Stimulated activated CD4-positive, alpha-beta T cell treated with anti-CD3 and anti-CD28 coated beads, Interleukin-15, amount 100 ng/mL, for 1 hour (primary cell): ENCODE measurements at places on chromosomes 13 and 19.

GRCh38 chr19:41796362-41796761 is at the start of gene CEACAM3:
Gene CEACAM3 (plus strand): TSS chr19:41796587. CDS start chr19:41796678, 91 bp downstream.
- DNase-seq: no peak

- no peak for DNase-seq
These were observed 20.3 kb upstream of the GPR32 start for GRCh38 chr19:50750010-50750409.

DNA sequence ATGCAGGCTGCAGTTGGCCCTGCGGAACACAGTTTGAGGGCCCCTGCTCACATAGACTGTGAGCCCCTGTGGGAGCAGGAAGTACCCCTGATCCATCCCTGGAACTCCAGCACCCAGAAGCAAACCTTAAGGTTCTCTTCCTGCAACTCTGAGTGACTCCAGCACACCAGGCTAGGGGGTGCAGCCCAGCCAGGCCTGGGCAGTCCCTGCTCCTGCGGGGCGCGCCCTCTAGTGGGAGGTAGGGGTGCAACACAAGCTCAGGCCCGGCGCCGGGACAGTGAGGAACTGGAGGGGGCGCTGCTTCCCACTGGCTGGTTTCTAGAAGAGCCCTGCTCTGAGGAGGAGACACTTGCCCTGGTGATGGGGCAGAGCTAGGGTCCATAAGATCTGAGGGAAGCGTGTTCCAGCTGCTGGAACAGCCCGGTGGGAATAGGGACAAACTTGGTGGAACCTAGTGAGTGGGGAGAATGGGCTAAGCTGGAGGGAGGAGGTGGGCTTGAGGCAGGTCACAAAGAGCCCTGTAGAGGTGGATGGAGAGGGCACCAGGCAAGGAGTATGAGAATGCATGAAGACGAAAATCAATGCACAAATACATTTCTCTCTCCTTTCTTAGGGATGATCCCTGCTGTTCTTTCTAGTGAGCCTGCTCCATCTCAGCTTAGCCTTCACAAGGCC is 5.0 kb downstream of the ZSCAN5A start:
- DNase-seq: peak; percentile 30

- peak; percentile 62 for DNase-seq
These were observed at the start of gene TLE5 for GRCh38 chr19:3062165-3063105. Gene TLE5 (minus strand): TSS chr19:3062495. CDS start chr19:3062200, 295 bp downstream.

GRCh38 chr19:35509861-35510625 is 3.4 kb downstream of the DMKN start:
- peak; percentile 42 for DNase-seq

DNA sequence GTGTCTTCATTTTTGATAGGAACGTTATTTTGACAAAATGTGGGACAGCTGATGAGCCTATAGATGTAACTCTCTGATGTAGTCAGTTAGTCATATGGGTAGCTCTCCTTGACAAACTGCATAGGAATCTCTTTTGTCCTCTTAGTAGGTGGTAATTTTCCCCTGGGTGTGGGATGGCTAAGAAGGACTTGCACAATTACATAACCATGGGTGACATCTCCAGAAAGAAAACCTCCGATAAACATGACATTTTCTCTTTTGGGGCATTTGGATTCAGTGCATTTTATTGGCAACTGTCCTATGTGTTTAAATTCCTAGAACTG is 41.8 kb downstream of the IGFL3 start:
- DNase-seq: no peak

DNA sequence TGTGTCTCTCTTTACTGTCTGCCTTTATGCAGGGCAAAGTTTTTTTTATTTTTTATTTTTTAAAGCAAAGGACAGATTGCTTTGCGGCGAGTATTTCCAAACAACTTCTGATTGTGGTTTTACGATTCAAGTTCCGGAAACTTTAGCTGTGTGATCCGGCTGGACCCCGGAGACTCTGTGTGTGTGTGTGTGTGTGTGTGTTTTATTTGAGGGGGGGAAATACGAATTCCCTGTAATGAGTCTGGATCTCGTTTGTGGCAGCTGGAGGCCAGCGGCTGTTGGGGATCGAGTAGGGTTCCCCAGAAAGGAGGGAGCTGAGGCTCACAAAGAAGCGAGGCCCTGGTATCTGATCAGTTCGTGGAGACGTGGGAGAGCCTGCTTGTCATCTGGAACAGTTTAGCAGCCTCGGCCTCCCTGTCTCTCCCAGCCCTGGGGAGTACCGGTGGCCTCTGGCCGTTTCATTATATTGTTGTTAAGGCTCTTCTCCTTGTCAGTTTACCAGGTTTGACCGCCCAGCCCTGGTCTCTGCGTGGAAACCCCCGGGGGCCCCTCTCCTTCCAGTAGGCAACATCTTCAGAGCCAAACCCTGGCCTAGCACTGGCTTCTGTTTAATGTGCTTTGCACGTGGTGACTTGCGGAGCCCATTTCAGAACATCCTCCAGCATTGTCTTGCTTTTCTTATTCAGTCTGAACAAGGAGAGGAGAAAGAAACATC is 1.3 kb downstream of the FARP1 start:
- no peak for DNase-seq

DNA sequence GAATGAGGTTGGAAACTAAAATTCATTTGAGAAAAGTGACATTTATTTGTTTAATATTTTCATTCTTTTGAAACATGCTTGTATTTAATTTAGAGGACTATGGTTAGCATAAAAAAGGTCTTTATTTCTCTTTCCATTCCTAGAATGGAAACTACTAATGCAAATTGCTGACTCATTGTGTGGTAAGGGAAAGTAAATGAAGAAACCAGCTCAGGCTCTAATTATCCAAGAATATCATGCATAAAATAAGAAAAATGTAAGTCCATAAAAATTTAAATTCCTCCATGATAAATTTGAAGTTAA is 777.0 kb upstream of the SLITRK1 start:
- DNase-seq: no peak

DNA sequence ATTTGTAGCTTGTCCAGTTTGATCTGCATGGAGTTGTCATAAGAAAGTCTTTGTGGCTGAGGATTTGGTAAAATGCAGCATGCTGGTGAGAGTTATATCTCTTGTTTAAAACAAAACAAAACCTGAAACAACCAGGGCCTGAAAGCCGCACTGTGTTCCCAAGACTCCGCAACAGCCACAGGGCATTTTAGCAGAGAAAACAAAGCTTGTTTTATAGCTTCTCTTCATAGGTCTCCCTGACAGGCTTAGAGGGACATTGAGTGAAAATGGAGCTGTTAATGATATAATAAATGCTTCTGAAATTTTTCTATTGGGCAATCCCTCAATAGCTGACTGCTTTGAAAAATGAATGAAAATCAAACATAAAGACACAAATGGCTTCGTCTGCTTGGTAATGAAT is 148.7 kb upstream of the RNF113B start:
- DNase-seq: no peak

DNA sequence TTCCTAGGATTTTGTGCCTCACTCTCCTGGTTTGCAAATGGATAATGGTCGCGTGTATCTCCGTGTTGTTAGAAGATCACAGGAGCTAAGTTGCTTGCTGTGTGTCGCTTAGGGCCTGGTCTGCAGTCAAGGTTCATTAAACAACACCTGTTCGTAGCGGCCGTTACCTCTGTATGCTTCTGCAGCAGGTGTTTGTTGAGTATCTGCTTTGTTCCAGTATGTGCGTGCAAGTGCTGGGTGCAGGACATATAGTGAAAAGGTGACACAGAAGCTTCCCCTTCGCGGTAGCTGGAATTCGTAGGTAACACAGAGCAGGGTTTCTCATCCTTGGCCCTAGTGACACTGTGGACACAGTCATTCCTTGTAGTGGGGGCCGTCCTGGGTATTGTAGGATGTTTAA is 5.4 kb downstream of the MED25 start:
- no peak for DNase-seq

DNA sequence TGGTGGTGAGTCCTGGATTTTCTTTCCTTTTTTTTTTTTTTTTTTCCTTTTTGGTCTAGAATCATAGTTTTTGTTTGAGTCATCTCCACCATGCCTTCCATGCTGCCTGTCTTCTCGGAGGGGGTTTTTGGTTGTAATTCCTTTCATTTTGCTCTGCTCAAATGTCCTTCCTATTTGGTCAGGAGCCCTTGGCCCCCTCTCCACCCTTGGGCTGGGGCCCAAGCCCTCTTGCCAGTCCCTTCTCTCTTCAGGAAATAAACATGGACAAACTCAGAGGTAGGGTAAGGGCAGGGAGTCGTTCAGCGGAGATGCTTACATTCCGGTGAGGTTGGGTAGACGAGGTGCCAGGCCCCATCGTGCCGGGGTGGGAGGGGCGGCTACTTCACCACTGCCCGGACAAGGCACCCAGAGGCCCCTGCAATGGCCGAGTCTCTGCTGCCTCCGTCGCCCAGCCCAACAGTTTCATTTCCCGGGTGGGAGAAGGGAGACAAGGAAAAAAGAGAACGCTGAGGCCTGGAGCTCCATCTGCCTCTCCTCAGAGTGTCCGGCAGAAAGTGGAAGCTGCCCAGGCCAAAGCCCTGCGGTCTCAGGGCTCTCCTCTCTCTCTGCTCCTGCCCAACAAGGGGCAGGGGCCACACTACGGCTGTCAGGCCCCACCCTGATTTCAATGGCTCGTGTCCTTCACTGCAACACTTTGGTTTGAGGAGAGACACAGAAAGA is 12.7 kb downstream of the ZNF574 start:
- no peak for DNase-seq

DNA sequence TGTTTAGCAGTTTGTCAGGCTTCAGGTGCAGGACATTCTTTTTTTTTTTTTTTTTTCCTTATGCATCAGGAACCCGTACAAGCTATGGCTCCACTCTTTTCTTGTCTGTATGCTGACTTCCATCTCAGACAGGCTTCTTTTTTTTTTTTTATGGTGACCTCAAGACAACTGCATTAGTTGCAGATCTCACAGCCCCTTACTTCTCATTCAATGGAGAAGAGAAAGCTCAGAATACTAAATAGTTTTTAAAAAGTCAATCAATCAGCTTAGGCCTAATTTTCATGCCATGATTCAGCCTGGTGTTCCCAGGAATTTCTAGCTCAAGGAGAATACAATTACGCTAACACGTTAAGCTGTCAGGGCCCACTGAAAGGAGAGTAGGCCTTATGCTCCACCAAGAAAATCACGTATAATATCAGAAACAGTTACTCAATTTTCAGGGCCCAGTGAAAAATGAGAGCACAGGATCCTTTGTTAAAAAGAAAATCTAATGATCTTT is 1596.0 kb upstream of the MIR17HG start:
- DNase-seq: no peak

- DNase-seq: no peak
These were observed 72.3 kb downstream of the NAA16 start for GRCh38 chr13:41383386-41383785.

DNA sequence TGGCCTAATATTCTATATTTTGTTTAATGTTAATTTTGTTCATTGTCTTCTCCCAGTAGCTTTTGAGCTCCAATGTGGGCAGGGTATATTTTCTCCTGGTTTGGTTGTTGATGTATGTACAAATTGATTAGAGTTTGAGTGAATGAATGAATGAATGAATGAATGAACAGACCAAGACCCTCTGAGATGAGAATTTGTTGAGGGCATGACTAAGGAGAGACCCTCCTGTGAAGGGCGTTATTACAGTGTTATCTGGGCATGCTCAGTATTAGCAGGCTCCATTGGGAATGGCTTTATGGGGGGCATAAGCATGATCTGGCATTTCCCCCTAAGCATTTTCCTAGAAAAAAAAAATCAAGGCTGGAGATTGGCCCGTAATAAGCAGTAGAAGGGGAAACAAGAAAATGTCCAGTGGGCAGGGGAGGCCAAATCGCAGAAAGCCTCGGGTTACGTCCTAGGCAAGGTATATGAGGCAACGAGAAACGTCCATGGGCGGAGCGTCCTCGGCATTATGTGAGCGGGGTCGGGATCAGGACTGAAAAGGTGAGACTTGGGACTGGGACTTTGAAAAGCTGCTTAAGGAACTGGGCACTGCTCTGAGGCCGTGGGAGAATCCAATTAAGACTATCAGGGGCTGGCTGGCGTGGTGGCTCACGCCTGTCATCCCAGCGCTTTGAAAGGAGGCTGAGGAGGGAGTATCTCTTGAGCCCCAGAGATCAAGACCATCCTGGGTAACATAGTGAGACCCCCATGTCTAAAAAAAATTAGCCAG is 904 bp upstream of the ARHGAP33 start:
- no peak for DNase-seq

DNA sequence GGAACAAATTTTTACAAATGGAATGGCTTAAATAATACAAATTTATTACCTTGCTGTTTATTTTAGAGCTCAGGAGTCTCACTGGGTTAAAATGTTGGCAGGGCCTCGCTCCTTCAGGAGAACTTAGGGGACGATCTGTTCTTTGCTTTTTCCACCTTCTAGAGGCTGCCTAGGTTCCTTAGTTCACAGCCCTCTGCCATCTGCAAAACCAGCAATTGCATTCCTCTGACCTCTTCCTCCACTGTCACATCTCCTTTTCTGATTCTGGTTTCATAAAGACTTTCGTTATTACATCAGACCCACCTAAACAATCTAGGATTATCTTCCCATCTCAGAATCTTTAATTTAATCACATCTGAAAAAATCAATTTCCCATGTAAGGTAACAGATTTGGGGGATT is 249.6 kb upstream of the SPRY2 start:
- DNase-seq: no peak

- no peak for DNase-seq
These were observed 5.0 kb upstream of the MTMR6 start for GRCh38 chr13:25292301-25292700.

- DNase-seq: no peak
These were observed 9.8 kb upstream of the ALOX5AP start for GRCh38 chr13:30725326-30726085.

DNA sequence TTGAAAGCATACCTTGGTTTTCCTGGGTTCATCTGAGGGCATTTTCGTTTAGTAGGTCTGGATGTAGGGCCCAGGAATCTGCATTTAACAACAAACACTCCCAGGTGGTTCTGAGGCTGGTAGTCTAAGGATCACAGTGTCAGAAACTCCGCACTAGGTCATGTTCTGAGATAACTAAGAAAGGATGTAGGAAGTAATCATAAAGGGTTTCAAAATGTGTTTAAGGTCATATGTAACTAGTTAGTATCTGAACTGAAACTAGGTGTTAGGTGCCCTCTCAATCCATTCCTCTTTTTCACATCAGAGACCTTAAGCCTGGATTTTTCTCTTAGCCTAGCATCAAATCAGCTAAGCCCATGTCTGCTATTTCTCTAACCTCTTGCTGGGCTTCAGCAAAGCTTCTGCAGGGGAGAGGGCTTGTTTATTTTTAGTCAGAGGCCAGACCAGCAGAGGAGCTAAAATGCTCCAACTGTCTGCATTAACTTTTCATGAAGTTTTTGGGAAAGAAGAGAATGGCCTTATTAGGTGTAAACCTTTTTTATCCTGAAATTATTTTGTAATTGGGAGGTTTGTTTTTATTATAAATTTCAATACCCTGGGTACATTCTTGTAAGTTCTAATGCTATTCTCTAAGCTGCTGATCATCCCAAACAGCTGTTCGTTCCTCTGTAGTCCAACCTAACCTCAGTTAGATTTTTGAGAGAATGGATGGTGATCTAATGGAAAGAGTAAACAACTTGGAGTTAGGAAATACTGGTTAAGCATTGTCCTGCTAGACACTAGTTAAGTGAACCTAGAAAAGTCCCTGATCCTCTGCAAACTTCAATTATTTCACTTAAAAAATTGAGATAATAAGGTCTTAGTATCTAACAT is 262.8 kb upstream of the RFC3 start:
- DNase-seq: no peak

GRCh38 chr13:113393226-113393562 is 29.3 kb upstream of the GRTP1 start:
- no peak for DNase-seq

- DNase-seq: no peak
These were observed 7.9 kb downstream of the PPP1R37 start for GRCh38 chr19:45100846-45101252.
